ENCODE measurements at places on chromosomes 13 and 19.

- no peak for DNase-seq
Measured at GRCh38 chr13:92038905-92039304, 640.5 kb downstream of the GPC5 start.

DNA sequence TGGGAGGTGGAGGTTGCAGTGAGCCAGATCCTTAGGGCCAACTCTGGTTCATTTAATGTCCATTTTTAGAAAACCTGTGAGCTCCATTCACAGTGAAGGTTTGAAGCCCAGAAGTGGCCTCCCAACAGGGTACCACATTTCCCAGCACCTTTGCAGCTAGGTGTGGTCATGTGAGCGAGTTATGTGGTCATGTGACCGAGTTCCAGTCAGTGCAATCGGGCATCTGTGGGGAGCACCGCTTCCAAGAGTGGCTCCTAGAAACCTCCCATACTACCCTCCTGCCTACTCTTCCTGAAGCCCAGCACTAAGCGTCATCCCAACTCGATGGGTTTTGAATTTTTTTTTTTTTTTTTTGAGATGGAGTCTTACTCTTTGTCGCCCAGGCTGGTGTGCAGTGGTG lies 663 bp upstream of the PLA2G4C start:
- DNase-seq, result no peak

DNA sequence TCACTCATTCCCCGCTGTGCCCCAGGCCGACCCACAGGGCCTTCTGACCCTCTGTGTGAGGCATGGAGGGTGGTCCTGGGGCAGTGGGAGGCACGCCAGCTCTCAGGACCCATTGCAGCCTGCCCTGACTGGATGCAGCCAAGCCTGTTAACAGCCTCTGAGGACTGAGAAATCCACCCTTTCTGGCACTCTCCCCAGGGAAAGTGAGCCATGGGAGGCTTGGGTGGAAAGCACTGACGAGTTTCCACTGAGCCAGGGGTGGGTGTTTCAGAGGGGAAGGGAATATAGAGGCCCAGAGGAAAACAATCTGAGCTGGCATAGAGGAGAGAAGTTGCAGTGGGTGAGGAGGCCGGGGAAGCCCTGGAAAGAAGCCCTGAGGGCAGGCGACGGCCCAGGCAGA lies 30.6 kb upstream of the SLC7A10 start:
- peak; percentile 23 for DNase-seq

- DNase-seq, result peak; percentile 93
Measured at GRCh38 chr13:113562085-113562749, 22.3 kb upstream of the TFDP1 start.

DNA sequence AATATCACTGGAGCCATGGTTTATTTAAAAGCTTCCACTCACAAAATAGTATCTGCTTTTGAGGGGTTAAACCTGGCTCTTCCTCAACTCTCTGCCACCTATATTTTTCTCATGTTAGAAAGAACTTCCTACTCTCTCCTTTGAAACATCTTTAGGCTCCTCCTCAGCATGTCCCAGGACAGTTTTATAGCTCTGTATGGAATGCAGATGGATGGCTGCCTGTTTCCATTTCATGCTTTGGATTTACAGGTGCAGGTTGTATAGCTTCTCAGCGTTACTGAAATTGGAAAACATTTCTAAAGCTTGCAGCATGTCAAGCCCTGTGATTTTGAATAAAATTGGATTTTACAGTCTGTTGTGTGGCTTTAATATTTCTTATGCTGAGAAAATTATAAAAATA lies 314.0 kb downstream of the NDFIP2 start:
- DNase-seq, result no peak

DNA sequence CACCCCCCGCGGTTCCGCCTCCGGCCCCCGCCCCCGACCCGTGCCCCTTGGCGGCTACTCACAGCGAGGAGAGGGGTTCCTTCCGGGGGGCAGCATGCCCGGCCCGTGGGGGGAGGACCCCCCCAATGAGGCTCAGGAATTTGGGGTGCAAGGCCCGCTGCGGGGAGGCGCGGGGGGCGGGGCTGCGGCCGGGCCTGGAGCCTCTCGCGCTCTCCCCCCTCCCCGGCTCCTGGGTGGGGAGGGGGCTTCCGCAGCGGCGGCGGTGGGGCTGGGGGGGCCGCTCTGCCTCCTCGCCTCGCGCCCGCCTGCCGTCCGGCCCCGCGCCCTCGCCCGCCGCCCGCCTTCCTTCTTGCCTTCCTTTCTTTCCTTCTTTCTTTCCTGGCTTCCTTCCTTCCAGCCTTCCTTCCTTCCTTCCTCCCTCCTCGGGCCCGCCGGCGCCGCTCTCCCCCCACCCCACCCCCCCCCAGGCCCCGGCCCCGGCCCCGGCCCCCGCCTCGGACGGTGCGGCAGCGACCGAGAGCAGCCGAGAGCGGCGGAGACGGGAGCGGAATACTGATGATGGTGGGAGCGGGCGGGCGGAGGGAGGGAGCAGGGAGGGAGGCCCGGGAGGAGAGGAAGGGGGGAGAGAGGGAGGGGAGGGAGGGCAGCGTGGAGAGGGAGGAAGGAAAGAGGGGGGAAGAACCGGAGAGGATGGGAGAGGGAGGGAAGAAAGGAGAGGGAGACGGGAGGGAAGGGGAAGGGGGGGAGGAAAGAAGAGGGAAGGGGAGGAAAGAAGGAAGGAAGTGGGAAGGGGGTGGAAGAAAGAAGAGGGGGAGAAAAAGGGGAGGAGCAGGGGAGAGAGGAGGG lies at the start of gene LRRC4B:
TSS of gene LRRC4B (minus strand) at position 554 of the 846 bp plus-strand sequence. CDS start 19,597 bp downstream, outside the sequence.
- peak; percentile 91 for DNase-seq

- DNase-seq, result no peak
Measured at GRCh38 chr19:53876651-53877224, 5.3 kb upstream of the PRKCG start.

DNA sequence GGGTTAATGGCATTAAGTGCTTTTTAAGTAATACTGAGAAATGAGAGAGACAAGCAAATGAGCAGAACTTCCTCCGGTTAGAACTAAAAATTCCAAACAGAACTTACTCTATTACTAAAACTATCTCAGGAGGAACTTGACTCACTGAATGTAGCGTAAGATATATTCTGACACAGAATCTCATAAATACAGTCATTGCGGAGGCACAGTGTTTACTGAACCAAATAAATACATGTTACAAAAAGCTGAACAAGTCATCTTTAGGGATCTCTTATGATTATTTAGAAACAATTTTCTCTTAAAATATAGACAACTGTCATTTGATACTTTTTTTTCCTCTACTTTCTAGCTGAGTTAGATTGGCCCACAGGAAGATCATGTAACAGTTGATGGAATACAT lies 283.1 kb downstream of the KLF12 start:
- DNase-seq, result no peak

- no peak for DNase-seq
Measured at GRCh38 chr13:20514866-20515265, 10.8 kb downstream of the CRYL1 start.

DNA sequence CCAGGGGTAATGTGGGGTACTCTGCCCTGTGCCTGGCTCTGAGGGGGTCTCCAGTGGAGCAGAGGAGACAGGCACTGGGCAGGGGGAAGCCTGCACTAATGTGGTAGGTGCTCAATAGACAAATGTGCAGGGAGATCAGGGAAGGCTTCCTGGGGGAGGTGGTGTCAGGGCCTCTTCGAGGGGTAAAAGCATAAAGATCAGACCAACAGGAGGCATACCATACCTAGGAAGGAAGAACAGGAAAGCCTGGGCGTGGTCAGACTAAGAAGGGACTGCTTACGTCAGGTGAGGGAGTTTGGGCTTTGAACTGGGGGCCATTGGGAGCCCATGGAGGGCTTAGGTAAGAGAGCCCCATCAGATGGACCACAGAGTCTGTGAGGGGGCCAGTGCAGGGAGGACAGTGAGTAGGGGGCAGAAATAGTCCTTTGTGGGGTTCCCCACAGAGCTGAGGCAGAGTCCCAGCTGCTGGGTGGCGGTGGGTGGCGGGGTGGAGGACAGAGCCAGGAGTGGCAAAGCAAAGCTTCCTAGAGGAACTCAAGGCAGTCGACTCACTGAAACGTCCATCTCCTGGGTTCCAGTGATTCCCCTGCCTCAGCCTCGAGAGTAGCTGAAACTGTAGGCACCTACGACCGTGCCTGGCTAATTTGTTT lies 8.8 kb downstream of the PRR36 start:
- no peak for DNase-seq

Data from eye (tissue), 1 donor.